ENCODE measurements at places on chromosomes 4 and X. TPM values are rescaled to one million over a fixed set of nuclear protein-coding genes. Genes with fewer than 3 reads are reported as not detected.

MAMLD1 gene
- 0.52 TPM for total RNA-seq

SMIM10 gene
- 2.5 TPM for total RNA-seq

SSX1 gene
- not detected for total RNA-seq

MAGEC1 gene
- total RNA-seq: not detected

CPE gene
- 0.98 TPM for total RNA-seq

SGCB gene
- total RNA-seq: 10.0 TPM

LGI2 gene
- total RNA-seq: under 0.01 TPM

TLR3 gene
- 0.60 TPM for total RNA-seq

HSPA4L gene
- total RNA-seq: 1.1 TPM

USP17L26 gene
- not detected for total RNA-seq

SPOCK3 gene
- total RNA-seq: 0.09 TPM

TRPC5OS gene
- not detected for total RNA-seq

WDR17 gene
- total RNA-seq: 0.09 TPM

AMTN gene
- total RNA-seq: not detected

STOX2 gene
- 27.3 TPM for total RNA-seq

SPANXN4 gene
- not detected for total RNA-seq

MID2 gene
- 32.5 TPM for total RNA-seq

CASP3 gene
- 46.1 TPM for total RNA-seq

NHSL2 gene
- total RNA-seq: 18.4 TPM

F8A2 gene
- not detected for total RNA-seq

CRLF2 gene
- not detected for total RNA-seq

KLF8 gene
- total RNA-seq: 0.26 TPM

CC2D2A gene
- total RNA-seq: 4.6 TPM

NIPAL1 gene
- total RNA-seq: 0.54 TPM

NSUN7 gene
- total RNA-seq: under 0.01 TPM

MND1 gene
- total RNA-seq: 0.87 TPM

TRO gene
- total RNA-seq: 2.9 TPM

GDI1 gene
- total RNA-seq: 56.6 TPM

PKD2 gene
- 23.9 TPM for total RNA-seq

HGFAC gene
- under 0.01 TPM for total RNA-seq

CFP gene
- 0.11 TPM for total RNA-seq

COL4A5 gene
- total RNA-seq: 27.7 TPM
